ENCODE measurements at places on chromosomes 4 and X. TPM values are rescaled to one million over a fixed set of nuclear protein-coding genes. Genes with fewer than 3 reads are reported as not detected.

The TEX11 gene
- not detected for total RNA-seq

- H3K4me1 ChIP-seq, result no peaks in the 10 kb centered on the region
- DNase-seq, result peak; percentile 39
- H3K4me3 ChIP-seq, result no peak overlapping the region
- no peak overlapping the region for H3K27ac ChIP-seq
- no peaks in the 10 kb centered on the region for H3K27me3 ChIP-seq
These were observed 32.8 kb upstream of the GLRB start for GRCh38 chr4:157043131-157043530.

- H3K27ac ChIP-seq, result no peak overlapping the region
- DNase-seq, result no peak
- no peaks in the 10 kb centered on the region for H3K27me3 ChIP-seq
- H3K4me1 ChIP-seq, result no peaks in the 10 kb centered on the region
- H3K4me3 ChIP-seq, result no peak overlapping the region
- no peaks in the 10 kb centered on the region for H3K36me3 ChIP-seq
These were observed 17.2 kb downstream of the ANXA10 start for GRCh38 chr4:168109527-168109926.

The PNMA5 gene
- total RNA-seq, result not detected

- peaks cover 15% of the 10 kb centered on the region for H3K4me1 ChIP-seq
- H3K4me3 ChIP-seq, result no peak overlapping the region
- no peaks in the 10 kb centered on the region for H3K27me3 ChIP-seq
- peak; percentile 86 for DNase-seq
These were observed 10.4 kb upstream of the PORCN start for GRCh38 chrX:48498374-48498809.

GRCh38 chrX:43589735-43590134 lies 66.4 kb upstream of the MAOA start:
- H3K36me3 ChIP-seq, result no peaks in the 10 kb centered on the region
- peak overlapping the region; percentile 68 for H3K27ac ChIP-seq
- peaks cover 32% of the 10 kb centered on the region for H3K4me1 ChIP-seq
- peak; percentile 74 for DNase-seq
- H3K27me3 ChIP-seq, result no peaks in the 10 kb centered on the region

The CLDN34 gene
- total RNA-seq, result 0.66 TPM

GRCh38 chr4:105677709-105678108 lies 30.8 kb downstream of the INTS12 start:
- peaks cover 51% of the 10 kb centered on the region for H3K4me1 ChIP-seq
- H3K4me3 ChIP-seq, result no peak overlapping the region
- H3K27ac ChIP-seq, result peak overlapping the region; percentile 1
- H3K27me3 ChIP-seq, result no peaks in the 10 kb centered on the region

The SOWAHB gene
- 6.3 TPM for total RNA-seq

GRCh38 chr4:158327525-158327924 lies 117.2 kb downstream of the TMEM144 start:
- H3K36me3 ChIP-seq, result no peaks in the 10 kb centered on the region
- DNase-seq, result no peak
- H3K27ac ChIP-seq, result no peak overlapping the region
- H3K27me3 ChIP-seq, result no peaks in the 10 kb centered on the region

DNA sequence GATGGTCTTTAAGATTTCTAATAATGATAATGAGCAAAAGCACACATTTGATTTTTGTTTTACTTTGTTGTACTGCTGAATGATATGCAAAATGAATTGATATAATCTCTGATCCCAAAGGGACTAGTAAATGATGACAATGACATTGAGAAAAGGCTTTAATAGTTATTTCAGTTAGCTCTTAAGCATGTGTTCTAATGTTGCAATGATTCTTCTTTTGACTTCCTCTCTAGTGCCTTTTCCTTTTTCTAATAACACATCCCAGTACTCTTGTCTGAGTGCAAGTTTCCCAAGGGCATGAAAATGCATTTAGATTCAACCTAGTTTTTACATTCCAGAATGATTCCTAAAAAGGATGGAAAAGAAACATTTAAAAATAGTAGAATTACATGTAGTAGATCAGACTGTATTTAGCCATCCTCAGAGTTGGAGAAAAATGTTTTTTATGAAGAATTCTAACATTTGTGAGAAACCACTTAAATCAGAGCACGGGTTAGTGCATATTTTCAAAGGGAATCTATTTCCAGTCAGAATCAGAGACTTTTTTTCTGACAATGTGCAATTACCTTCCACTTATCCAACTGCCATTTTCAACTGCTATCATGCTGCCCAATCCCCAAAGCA lies 508.8 kb downstream of the C4orf33 start:
- no peak overlapping the region for H3K4me3 ChIP-seq
- no peaks in the 10 kb centered on the region for H3K36me3 ChIP-seq
- H3K27me3 ChIP-seq, result no peaks in the 10 kb centered on the region
- no peak overlapping the region for H3K27ac ChIP-seq
- no peaks in the 10 kb centered on the region for H3K4me1 ChIP-seq

DNA sequence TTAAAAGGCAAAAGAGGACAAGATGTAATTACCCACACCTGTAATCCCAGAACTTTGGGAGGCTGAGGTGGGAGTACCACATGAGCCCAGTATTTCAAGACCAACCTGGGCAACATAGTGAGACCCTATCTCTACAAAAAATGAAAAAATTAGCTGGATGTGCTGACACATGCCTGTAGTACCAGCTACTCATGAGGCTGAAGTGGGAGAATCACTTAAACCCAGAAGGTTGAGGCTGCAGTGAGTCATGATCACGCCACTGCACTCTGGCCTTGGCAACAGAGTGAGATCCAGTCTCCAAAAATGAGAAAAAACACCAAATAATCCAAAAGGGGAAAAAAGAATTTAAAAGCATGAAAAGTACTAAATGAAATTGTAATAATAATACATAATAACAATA lies 30.8 kb downstream of the NR0B1 start:
- no peaks in the 10 kb centered on the region for H3K36me3 ChIP-seq
- H3K27ac ChIP-seq, result no peak overlapping the region
- DNase-seq, result no peak

- no peaks in the 10 kb centered on the region for H3K4me1 ChIP-seq
- no peak overlapping the region for H3K4me3 ChIP-seq
- no peaks in the 10 kb centered on the region for H3K27me3 ChIP-seq
- H3K36me3 ChIP-seq, result no peaks in the 10 kb centered on the region
These were observed 56.7 kb upstream of the ENPP6 start for GRCh38 chr4:184274286-184274951.

DNA sequence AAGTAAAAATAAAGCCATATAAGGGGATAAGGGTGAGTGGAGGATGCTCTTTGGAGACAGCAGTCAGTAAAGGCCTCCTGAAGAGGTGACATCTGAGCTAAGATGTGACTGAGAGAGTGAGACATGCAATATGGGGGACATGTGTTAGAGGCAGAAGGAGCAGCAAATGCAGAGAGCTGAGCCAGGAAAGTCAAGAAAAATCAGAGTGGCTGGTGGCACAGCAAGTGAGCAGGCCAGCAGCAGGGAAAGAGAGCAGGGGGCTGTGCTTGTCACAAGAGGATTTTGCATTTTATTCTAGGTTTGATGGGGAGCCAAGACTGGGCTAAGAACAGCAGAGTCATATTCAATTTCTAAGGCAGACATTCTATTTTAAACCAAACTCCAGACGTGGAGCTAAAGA lies 394.5 kb downstream of the KCNIP4 start:
- DNase-seq, result no peak
- H3K36me3 ChIP-seq, result no peaks in the 10 kb centered on the region
- H3K4me1 ChIP-seq, result no peaks in the 10 kb centered on the region
- no peak overlapping the region for H3K4me3 ChIP-seq
- no peak overlapping the region for H3K27ac ChIP-seq
- peaks cover 18% of the 10 kb centered on the region for H3K27me3 ChIP-seq

GRCh38 chrX:134186362-134187121 lies 50.4 kb upstream of the CCDC160 start:
- peak; percentile 60 for DNase-seq
- H3K27me3 ChIP-seq, result peaks cover 35% of the 10 kb centered on the region
- no peaks in the 10 kb centered on the region for H3K4me1 ChIP-seq

The EIF4E gene
- total RNA-seq, result 134 TPM

The ADGRL3 gene
- 0.69 TPM for total RNA-seq

GRCh38 chr4:123546573-123547060 lies 150.0 kb downstream of the SPRY1 start:
- H3K36me3 ChIP-seq, result no peaks in the 10 kb centered on the region
- peaks cover 5% of the 10 kb centered on the region for H3K4me1 ChIP-seq
- H3K27me3 ChIP-seq, result no peaks in the 10 kb centered on the region
- no peak for DNase-seq
- no peak overlapping the region for H3K4me3 ChIP-seq
- H3K27ac ChIP-seq, result no peak overlapping the region

DNA sequence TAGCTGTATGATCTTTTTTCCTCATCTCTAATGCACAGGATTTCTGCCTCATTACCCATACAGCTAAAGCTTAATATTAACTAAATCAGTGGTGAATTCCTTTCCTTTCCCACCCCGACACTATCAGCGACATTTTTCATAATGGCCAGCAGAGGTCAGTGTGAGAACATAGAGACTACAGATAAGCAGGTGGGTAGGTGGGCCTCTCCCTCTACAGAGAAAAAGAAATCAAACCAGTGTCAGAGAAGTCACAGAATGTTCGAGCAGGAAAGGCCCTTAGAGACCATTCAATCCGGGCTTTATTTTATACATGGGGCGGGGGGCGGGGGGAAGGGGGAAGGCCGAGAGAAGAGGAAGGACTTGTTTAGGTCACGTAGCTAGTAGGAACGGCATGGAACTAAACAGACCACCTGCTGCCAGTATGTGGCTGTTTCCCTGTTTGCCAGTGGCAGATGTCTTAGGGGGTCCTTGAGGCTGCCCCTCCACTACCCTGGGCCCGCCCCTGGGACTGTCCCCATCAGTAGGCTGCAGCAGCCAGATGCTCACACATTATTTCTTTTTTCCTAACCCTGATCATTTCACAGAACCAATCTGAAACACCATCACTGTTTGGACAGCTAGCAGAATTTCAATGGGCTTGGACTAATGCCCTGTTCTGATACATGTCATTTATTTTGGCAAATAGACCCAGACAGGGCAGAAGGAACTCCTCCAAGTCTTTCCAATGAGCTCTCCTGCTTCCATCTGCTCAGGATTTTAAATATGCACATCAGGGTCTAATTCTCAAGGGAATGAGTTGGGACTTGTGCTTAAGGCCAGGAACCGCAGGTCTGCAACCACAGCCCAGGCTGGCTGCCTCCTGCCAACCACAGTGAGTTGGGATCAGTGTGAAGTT lies 133.4 kb downstream of the ATG4A start:
- H3K4me3 ChIP-seq, result no peak overlapping the region
- no peaks in the 10 kb centered on the region for H3K27me3 ChIP-seq
- H3K36me3 ChIP-seq, result no peaks in the 10 kb centered on the region
- DNase-seq, result peak; percentile 65

DNA sequence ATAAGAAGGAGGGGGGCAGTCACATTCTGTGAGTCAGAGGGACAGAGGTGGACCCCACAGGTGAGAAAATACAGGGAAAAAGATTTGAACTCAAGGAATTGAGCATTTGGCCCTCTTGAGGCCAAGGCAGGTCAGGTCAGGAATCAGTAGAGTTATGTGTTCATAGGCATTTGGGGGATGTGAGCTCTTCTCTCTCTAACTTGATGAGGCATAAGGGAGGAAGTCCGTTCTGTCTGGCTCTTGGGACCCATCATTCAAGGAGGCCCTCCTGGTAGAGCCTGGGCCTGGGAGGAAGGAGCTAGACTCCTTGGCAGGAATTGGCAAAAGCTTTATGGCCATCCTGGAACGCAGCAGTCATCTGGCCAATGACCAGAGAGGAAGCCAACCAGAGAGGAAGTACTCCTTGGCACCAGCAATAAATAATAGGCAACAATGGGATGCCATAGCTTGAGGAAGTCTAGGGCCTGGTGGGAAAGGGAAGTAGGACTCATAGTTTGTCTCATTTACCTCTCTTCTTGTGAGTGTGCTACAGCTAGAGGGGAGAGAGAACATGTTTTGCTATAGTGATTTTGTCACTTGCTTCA lies 53.0 kb downstream of the MSN start:
- no peaks in the 10 kb centered on the region for H3K27me3 ChIP-seq
- H3K36me3 ChIP-seq, result peaks cover 36% of the 10 kb centered on the region
- no peak overlapping the region for H3K27ac ChIP-seq

The PTPN13 gene
- total RNA-seq, result 12.1 TPM

GRCh38 chrX:132041015-132041414 lies 17.9 kb downstream of the STK26 start:
- no peak overlapping the region for H3K27ac ChIP-seq
- no peaks in the 10 kb centered on the region for H3K27me3 ChIP-seq
- H3K4me1 ChIP-seq, result peaks cover 11% of the 10 kb centered on the region
- peak; percentile 61 for DNase-seq
- H3K4me3 ChIP-seq, result no peak overlapping the region

DNA sequence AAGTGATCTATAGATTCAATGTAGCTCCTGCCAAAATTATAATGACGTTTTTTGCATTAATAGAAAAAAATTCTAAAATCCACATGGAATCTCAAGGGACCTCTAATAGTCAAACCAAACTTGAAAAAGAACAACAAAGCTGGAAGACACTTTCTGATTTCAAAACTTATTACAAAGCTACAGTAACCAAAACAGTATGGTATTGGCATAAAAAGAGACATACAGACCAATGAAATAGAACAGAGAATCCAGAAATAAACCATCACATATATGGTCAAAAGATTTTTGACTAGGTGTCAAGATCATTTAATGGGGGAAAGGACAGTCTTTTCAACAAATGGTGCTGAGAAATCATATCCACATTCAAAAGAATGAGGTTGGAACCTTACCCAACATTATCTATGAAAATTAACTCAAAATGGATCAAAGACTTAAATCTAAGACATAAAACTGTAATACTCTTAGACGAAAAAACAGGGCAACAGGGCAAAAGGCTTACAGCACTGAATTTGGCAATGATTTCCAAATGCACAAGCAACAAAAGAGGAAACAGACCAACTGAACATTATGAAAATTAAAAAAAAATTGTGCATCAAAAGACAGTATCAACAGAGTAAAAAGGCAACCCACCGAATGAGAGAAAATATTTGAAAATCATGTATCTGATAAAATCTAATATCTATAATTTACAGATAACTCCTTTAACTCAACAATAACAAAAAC lies 3.9 kb downstream of the FBXO8 start:
- no peak overlapping the region for H3K4me3 ChIP-seq
- H3K36me3 ChIP-seq, result 0 out of 2 replicates have a peak, but pooled peaks cover 5% of the 10 kb centered on the region
- no peaks in the 10 kb centered on the region for H3K27me3 ChIP-seq
- no peak for DNase-seq
- peaks cover 11% of the 10 kb centered on the region for H3K4me1 ChIP-seq

GRCh38 chr4:10186228-10187214 lies 69.9 kb upstream of the WDR1 start:
- no peaks in the 10 kb centered on the region for H3K36me3 ChIP-seq
- H3K27ac ChIP-seq, result no peak overlapping the region
- no peak for DNase-seq
- H3K4me3 ChIP-seq, result no peak overlapping the region
- H3K4me1 ChIP-seq, result no peaks in the 10 kb centered on the region

DNA sequence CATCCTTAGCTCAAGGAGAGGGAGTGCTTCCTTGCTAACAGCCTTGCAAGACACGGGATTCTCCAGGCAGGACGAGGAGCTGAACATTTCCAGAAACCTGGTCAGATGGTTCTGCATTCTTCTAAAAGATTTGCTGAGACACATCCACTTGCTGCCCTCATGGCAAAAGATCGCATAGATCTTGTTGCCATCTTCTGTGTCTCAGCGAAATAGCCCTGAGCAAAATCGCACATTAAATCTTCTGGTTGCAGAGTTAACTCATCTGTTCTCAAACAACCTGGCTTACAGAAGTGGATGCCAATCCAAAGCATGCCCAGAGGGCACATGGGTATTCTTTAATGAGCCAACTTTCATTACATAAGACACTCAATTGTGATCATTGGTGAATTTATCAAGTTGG lies 167.5 kb downstream of the PRKX start:
- peaks cover 17% of the 10 kb centered on the region for H3K27me3 ChIP-seq
- H3K4me1 ChIP-seq, result no peaks in the 10 kb centered on the region
- H3K27ac ChIP-seq, result no peak overlapping the region
- DNase-seq, result no peak
- H3K36me3 ChIP-seq, result no peaks in the 10 kb centered on the region

The UBA1 gene
- 282 TPM for total RNA-seq
